ENCODE measurements at places on chromosomes 5 and 9. TPM values are rescaled to one million over a fixed set of nuclear protein-coding genes. Genes with fewer than 3 reads are reported as not detected.
A peak's percentile ranks its signal among the peaks of the same experiment; 100 is the strongest.

DNA sequence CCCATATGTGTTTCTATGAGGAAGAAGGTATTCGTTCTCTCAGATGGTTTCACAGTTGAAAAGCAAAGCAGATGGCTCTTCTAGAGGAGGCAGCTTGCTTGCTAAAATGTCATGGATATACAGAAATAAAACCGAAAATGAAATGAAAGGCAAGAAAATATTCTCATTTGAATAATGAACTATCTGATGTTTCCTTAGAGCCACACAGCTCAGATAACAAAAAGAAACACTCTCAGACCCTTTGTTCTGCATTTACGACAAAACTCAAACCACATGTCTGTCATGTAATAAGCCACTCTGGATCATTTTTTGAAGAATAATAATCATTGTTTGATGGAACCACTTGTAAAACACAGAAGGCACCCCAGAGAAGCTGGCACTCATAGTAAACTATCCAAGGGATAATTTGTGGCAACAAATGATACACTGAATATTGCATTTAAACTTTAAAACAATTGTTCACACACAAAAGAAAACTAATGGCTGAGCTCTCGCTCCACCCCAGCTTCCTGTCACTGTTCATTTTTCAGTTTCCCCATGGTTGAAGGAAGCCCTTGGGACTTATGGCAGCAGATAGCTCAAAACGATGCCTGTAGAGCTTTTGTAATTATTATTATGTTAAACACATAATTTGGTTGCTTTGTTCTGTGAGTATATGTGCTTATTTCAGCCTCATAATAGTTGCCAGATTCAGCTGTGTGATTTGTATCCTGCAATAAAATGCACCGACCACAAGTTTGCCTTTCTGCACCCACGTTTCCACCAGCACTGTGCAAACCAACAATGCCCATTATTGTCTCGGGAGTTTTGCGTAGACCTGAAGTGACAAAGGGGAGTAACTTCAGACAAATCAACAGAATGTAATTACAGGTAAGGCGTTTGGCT lies 256.0 kb downstream of the TMEM167A start:
- no peak for DNase-seq

- DNase-seq: peak; percentile 67
Measured at GRCh38 chr9:134323741-134324358, 2.4 kb upstream of the RXRA start.

DNA sequence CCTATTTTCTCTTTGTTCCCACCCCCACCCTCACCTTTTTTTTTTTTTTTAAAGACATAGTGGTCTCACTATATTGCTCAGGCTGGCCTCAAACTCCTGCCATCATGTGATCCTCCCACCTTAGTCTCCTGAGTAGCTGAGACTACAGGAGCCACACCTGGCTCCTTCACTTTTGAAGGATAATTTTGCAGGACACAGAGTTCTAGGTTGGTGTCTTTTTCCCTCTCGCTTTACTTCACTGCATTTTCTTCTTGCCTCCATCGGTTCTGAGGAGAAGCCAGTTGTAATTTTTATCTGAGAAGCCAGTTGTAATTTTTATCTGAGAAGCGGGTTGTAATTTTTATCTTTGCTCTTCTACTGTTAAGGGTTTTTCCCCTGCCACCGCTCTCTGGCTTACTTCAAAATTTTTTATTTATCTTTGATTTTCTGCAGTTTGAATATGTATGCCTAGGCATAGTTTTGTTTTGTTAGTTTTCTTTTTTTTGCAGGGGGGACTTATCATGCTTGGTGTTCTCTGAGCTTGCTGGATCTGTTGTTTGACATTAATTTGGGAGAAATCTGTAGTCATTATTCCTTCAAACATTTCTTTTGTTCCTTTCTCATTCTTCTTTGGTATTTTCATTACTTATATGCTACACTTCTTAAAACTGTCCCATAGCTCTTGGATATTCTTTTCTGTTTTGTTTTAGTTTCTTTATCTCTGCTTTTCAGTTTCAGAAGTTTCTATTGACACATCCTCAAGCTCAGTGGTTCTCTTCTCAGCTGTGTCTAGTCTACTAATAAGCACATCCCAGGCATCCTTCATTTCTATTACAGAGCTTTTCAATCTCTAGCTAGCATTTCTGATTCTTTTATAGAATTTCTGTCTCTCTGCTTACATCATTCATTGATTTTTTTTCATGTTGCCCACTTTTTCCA lies 148.2 kb upstream of the CHD1 start:
- DNase-seq: no peak

DNA sequence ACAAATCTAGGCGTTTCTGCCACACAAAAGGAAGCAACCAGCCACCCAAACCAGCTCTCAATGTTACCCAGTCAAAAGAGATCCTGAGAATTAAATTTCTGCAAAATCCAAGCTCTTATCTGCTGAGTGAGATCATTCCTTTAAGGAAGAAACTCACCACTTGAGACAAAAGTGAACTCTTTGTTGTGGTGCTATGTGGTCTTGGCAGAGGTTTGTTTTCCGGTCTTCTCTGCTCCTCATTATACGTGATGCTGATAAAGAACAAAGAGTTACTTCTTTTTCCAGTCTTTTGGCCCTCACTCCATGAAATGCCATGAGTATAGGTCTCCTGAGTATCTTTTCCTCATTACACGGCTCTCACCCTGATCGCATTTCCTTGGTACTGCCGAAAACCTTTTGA lies 82.1 kb downstream of the PRKACG start:
- DNase-seq: no peak

DNA sequence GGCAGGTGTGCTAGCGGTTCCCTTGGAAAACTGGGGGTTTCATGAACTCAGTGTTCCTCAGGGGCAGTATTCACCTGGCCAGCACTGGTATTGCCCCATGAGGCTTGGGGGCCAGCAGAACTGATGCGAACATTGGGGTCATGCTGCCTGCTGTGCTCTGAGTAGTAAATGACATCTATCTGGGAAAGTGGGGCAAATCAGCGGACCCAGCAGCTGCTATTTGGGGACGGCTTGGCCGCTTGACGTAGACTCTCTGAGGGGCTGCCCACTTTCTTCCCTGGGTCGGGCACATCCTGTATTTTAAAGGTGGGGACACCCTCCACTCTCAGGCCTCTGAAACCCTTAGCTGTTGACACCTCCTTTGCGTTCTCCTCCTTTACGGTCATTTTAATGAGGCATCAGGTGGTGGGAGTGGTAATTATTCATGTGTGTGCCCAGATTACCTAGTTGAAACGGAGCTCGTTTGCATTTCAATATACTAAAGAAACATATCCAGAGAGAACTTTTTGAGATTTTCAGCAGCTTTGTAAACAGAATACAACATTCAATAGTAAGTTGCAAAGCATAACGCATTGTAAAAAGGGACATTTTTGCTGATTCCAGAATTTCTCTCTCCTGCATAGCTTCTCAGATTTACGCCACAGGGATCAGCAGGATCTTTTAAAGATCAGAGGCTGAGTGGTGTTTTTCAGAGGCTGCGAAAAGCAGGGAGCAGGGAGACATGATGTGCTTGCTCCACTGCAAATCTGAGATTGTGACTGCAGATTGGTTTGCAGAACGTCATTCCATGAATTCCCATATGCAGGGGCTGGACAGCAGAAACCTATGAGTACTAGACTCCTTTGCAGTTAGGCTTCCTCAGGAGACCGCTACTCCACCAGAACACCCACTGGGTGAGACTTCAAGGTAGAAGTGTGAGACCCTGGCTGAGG lies 56.8 kb upstream of the ZFR start:
- peak; percentile 66 for DNase-seq

DNA sequence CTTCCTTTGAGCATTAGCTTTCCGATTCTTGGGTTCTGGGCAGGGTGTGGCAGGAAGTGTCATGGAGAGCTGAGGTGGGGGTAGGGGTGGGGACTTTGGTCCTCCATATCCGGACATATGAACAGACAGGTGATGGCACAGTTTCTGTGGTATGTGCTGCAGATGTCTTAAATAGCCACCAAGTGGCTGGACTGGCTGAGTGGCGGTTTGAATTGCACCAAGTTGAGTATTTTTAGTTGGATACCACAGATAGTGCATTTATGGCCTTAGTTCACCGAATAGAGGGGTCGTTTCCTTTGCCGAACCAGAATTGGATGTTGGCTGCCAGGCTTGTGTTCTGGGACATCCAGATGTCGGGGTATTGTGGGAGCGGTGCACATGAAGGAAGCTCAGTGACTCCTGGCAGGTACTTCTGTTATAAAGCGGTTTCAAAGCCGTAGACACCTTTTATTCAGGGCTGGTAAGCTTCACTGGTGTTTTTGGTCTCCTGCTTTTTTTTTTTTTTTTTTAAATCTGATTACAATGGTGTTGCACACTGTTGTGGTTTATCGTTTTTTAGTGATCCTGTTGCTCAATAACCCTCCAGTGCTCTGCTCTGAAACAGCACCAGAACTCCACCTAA lies 15.1 kb upstream of the TNFAIP8 start:
- no peak for DNase-seq

- no peak for DNase-seq
Measured at GRCh38 chr5:139181322-139181730, 16.8 kb downstream of the SIL1 start.

DNA sequence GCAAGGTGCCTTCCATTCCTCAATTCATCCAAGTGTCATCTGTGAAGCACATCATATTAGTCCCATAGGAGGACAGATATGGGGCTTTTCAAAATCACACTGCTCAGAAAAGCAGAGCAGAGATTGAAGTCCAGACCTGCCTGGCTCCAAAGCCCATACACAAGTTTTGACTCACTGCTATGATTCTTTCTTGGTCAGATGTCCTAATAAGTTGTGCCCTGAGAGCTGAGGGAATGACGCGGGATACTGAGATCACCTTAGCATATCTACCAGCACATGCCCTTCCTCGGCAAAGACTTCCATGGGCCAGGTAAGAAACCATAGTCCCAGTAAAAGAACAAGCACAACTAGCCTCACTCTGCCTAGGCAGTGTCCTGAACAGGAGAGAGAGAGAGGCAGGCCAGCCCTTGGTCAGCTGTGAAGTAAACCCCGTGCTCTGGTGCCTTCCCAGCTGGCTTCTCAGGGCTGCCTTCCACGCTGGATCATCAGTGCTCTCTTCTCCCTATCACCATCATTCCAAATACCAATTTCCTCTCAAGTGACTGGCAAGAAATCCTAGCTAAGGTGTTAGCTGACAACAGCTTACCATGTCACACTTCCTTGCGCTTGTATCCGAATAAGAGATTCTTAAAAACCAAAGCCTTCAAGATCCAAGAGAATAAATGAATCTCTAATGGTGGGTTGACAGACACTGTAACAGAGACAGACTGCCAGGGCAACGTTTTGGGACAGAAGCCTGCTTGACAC lies 73.2 kb downstream of the SIL1 start:
- no peak for DNase-seq

DNA sequence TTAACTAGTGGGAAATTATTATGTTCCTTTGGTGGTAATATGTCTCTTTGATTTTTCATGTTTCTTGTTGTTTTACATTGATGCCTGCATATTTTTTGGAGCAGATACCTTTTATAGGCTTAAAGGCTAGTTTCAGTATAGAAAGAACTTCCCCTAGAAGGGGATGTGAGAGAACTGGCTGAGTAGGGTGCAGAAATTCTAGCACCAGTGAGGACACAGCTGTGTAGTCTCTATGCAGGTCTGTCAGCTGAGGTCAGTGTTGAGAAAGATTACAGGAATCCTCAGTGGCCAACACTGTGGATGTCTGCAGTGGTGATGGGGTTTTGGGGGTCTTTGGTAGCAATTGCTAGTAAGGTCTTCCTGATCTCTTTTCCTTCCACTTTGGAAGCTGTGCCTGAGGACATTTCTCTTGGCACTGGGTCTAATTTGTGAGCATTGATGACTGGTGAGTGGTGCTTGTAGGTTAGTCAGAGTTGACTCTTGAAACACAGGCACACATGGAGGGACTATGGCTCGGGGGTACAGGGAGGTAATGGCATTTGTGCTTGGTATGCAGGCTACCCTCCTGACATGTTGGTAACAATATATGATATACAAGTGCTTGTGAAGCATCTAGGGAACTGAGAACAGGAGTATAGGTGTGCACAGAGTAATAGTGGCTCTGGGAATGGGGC lies 221.4 kb downstream of the SPATA31D1 start:
- DNase-seq: no peak

DNA sequence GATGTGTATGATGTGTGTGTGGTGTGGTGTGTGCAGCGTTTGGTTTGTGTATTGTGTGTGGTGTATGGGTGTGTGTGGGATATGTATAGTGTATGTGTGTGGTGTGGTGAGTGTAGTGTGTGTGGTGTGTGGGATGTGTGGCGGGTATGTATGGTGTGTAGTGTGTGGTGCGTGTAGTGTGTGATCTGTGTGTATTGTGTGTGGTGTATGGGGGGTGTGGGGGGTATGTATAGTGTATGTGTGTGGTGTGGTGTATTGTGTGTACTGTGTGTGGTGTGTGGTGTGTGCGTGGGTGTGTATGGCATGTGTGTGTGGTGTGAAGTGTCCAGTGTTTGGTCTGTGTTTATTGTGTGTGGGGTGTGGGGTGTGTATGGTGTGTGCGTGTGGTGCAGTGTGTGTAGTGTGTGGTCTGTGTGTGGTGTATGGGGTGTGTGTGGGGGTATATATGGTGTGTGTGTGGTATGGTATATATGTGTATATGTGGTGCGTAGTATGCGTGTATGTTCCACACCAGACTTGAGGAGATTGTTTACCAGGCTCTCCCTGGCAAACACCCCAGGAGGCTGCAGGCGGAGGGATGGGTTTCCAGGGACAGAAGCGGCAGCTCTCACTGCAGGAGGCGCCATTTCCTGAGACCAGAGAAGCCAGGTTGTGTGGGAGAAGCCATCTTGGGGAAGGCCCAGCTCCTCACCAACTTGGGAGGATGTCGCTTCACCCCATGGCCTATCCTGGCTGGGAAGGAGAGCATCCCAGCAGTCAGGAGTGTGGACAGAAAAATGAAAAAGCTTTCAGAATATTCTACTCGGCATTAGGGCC lies 138.1 kb downstream of the NXNL2 start:
- DNase-seq: peak; percentile 69

DNA sequence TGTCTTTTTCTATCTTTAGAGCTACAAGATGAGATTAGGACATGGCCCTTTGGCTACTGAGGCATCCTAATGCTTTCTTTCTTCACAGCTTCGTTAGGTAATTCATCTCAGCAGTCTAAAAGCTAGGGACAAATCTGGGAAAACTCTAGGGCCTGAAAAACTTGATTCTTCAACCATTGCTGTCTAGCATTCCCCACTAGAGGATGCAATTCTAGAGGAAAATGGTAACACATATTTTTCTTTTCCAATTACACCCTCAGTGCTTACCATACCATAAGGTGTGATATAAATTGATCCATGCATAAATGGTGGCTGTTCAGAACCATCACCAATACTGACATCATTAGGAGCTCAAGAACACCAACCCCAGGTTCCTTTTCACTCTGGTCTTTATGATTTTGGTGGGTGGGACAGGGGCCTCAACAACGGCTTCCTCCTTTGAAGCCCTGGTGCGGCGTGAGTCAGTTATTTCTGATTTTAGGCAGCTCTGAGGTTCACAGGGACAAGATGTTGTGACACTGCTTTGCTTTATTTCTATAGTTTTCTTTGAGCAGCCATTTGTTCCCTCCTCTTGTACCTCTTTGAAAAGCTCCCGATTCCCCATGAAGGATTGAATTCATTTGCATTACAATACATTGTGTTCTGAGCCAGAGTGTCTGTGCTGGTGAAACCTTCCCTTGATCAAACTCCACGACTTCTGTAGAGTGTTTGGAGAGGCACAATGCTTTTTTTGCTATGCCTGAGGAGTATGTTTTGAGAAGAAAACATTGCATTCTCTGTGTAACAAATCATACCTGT lies 526.0 kb upstream of the TRPC7 start:
- DNase-seq: no peak

GRCh38 chr9:23011669-23012068 lies 565.0 kb downstream of the DMRTA1 start:
- no peak for DNase-seq

- no peak for DNase-seq
Measured at GRCh38 chr5:76379316-76379715, 23.8 kb upstream of the IQGAP2 start.

Gene HTR4
- total RNA-seq: not detected

Gene NINJ1
- 26.5 TPM for total RNA-seq

Gene SPATA31E1
- not detected for total RNA-seq

Gene NTNG2
- total RNA-seq: 1.3 TPM
